ENCODE measurements at places on chromosomes 7 and 10. TPM values are rescaled to one million over a fixed set of nuclear protein-coding genes. Genes with fewer than 3 reads are reported as not detected.

SPAM1 gene
- total RNA-seq = not detected

GRCh38 chr10:107126512-107127065 is 37.9 kb downstream of the SORCS1 start:
- DNase-seq = no peak

DNA sequence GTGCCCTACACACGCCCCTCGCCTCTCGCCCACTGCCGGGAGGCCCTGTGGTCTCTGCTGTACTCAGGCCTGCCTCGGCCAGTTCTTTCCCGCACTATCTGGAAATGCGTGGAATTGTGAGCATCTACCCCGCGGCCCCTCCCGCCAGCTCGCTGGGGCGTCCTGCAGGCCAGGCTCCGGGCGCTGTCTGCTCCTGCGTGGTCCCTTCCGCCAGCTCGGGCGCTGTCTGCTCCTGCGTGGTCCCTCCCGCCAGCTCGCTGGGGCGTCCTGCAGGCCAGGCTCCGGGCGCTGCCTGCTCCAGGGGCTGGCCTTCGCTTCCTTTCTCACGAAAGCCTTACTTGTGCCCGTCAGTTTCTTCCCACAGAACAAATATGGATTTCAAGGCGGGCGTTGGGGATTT is 14.9 kb downstream of the GET4 start:
- DNase-seq = no peak

DNA sequence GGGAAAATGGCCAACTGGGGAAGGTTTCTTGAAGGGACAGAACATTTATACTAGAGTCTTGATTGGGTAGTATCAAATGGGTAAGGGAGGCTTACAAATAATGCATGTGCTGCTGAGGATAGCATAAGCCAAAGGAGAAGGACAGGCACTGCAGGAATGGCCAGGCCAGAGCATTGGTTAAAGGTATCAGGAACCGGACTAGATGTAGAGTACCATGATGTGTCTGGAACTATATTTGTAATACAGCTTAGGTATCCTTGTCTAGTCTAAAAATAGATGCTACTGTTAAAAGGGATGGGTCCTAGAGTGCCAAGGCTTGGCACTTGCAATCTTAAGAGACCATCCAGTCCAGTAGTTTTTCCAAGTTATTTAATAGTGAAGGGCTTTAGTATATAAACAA is 20.3 kb downstream of the TMEM243 start:
- no peak for DNase-seq
